ENCODE measurements at places on chromosomes 12 and 14.

DNA sequence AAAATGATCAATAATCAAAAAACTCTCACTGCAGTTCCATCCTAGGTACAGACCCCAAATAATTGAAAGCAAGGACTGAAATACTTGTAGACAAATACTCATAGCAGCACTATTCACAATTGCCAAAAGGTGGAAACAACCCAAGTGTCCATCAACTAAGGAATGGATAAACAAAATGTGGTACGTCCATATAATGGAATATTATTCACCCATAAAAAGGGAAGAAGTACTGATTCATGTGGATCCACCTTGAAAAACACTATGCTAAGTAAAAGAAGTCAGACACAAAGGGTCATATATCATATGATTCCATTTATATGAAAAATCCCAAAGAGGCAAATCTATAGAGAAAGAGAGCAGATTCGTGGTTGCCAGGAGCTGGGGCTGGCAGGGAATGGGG lies 202.8 kb downstream of the KSR2 start:
- DNase-seq, result no peak

DNA sequence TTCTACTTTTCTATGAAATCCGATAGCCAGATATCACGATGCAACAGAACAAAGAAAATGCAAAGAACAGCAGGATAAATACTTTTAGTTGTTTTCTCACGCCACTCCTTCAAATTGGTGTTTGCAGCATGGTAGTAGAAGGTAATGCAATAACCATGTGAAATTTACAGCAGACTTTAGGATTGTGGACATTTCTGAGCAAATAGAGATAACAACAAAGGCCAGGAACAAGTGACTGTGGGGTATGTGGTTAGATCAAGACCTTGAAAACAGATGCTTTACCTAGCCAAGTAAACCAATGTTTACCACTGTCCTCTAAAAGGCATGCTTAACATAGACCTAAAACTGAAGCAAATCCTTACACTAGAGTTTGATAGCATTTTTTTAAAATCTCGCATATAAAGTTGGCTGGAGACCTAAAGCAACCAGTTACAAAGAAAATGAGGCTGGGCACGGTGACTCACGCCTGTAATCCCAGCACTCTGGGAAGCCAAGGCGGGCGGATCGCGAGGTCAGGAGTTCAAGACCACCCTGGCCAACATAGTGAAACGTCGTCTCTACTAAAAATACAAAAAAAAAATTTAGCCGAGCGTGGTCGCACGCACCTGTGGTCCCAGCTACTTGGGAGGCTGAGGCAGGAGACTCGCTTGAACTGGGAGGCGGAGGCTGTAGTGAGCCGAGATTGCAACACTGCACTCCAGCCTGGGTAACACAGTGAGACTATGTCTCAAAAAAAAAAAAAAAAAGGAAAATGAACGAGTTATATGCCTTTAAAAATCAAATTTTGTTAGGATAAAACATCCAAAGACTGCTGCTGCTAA lies 123.2 kb upstream of the FOXN3 start:
- DNase-seq, result no peak

DNA sequence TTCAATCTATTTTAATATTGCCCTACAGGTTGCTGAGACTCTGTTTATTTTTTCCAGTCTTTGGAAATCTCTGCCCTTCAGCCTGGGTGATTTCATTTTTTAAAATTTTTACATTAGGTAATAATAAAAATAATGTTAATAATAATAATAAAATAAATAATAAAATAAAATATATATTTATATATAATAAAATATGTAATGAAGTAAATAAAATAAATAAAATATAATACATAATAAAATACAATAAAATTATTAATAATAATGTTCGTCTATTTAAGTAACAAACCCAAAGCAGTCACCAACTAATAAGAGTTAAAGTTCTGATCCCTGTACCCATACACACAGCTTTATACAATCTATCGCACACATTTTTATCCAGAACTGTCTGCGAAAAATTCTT lies 130.5 kb downstream of the SEC23A start:
- no peak for DNase-seq

DNA sequence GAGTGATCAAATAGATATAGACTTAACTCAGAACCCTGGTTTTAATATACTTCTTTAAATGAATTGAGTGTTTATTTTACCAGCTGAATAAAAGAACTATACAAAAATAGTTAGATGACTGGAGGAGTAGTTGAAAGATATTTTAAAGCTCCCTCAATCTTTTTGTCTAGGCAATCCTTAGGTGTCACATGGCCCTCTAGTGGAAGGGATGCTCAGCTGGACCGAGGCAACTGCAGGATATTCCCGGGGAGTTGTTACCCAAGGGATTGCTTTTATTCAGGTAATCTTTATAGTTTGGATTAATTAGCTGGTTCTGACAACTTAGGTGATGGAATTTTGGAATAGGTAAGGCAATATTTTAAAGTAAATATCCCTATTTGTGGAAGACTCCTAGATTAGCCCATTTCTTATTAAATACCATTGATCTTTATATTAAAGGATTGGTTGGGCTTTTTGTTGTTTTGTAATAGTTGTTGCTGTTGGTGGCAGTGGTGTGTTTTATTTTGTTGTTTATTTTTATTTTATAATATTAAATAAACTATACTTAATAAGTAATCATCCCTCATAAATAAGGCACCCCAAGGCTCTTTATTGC lies 57.1 kb downstream of the ZDHHC17 start:
- no peak for DNase-seq

DNA sequence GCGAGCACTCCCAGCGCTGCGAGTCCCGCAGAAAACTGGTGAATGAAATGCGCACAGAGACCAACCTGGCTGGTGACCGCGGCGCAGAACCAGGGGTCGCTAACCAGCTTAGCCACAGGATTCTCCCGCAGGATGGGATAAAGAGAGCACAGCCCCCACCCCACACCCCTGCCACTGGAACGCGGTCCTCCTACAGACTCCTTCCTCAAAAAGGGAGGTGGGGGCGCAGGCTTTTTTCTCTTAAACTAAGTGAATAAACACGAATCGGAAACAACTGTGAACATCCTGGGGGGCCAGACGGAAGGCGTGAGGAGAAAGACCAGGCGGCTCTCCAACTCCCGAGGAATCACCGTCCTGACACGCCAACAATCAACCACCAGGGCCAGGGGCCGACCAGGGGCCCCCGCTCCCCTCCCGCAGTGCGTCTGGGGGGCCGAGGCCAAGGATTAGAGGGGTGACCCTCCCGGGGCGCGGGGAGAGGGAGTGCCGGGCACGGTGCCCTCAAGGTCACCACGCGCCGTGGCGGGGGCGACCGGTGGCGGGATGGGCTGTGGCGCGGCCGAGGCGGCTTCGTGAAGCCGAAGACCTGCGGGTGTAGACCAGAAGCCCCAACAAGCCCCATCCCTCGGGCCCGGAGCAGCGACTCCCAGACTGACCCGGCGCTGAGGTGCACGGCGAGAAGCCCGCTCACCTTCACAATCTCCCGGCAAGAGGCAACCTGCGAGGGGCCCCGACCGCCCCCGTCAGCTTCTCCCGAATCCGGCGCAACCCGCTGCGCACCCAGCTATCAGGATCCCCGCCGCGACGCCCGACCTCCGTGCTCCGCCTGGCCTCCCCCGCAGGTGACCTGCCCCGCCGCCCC lies 704 bp downstream of the ATP2B1 start:
- DNase-seq, result peak; percentile 18

DNA sequence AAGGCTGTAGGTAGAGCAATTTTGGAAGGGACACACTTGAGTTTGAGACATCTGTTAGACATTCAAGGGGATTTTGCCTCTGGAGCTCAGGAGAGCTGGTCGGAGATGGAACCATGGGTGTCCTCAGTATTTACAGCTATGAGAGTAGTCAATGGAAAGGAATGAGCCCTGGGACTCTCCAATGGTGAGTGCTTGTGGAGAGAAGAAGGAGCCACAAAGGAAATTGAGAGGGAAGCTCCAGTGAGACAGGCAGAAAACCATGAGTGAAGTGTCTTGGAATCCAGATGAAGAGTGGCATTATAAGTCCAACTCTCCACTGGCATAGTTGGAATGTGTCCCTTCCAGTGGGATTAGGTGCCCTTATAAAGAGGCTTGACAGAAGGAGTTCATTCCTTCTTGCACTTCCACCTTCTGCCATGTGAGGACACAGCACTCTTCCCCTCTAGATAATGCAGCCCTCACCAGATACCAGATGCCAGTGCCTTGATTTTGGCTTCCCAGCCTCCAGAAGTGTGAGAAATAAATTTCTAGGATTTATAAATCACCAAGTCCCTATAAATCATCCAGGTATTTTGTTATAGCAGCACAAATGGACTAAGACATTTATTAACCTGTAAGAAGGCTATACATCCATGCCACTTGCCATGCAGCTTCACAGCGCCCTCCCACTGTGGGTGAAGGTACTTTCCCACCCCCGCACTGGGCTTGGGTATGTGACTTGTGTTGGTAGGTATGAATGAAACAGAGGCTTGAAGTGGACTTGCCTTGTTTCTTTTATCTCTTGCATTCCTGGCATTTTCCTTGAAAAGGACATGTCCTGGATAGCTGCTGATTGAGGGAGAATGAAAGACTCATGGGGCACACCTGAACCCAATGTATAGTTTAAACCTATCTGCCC lies 27.3 kb downstream of the LLPH start:
- DNase-seq, result no peak

- DNase-seq, result no peak
Observed at GRCh38 chr12:3357950-3358525, 133.0 kb upstream of the PRMT8 start.

- no peak for DNase-seq
Observed at GRCh38 chr14:21735639-21736307, 62.2 kb upstream of the OR4E1 start.
